ENCODE measurements at places on chromosomes 7 and 10.
A peak's percentile ranks its signal among the peaks of the same experiment; 100 is the strongest.

GRCh38 chr10:132675031-132675740, 110.8 kb downstream of the NKX6-2 start:
- DNase-seq: no peak

- DNase-seq: no peak
Observed at GRCh38 chr10:69474742-69475432, 23.6 kb downstream of the TSPAN15 start.

- no peak for DNase-seq
Observed at GRCh38 chr7:142882338-142882678, 3.2 kb downstream of the TRPV6 start.

DNA sequence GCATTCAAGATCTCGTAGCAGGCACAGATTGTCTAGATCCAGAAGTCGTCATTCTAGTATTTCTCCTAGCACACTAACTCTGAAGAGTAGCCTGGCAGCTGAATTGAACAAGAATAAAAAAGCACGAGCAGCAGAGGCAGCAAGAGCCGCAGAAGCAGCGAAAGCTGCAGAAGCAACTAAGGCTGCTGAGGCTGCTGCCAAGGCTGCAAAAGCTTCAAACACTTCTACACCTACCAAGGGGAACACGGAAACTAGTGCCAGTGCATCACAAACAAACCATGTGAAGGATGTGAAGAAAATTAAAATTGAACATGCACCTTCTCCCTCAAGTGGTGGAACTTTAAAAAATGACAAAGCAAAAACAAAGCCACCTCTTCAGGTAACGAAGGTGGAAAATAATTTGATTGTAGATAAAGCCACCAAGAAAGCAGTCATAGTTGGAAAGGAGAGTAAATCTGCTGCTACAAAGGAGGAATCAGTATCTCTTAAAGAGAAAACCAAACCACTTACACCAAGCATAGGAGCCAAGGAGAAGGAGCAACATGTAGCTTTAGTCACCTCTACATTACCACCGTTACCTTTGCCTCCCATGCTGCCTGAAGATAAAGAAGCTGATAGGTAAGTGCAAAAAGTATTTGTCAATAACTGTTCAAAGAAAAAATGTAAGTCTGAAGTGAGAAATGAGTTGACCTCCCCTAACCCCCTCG, 37.7 kb downstream of the CDK13 start:
- no peak for DNase-seq

DNA sequence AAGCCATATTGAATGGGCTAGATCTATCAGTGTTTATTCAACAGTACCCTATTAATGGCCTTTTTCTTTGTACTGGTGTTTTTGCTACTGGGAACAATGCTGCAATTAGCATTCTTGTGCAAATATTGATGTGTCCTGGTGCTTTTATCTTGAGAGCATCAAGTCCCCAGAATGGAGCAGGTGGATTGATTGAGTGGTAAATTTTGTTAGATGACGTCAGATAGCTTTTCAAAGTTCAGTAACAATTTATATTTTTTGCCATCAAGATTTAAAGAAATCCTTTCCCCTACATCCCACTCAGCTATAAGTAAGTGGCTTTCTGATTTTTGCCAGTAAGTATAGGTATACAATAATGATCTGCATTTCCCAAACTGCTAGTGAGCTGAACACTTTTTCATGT, 63.4 kb upstream of the SYPL1 start:
- no peak for DNase-seq

GRCh38 chr10:31808258-31809218, 120.1 kb downstream of the ARHGAP12 start:
- no peak for DNase-seq

DNA sequence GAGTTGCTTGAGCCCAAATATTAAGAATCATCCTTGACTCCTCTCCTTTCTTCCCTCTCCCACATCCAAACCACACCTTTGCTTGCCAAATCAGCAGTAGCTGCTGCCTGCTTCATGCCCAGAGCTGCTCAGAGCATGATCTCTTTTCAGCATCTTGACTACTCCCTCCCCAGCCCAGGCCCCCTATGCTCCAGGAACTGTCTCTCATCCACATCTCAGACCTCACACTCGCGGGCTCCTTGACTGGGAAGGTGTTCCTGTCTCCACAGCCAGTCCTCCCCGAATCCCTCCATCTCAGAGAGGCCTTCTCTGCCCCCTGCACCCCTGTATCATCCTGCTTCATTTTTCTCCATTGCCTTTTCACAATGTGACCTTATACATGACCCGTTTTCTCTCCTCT, 157.0 kb downstream of the DNAJB6 start:
- no peak for DNase-seq

GRCh38 chr10:32077896-32078485, 21.8 kb upstream of the KIF5B start:
- DNase-seq: no peak

DNA sequence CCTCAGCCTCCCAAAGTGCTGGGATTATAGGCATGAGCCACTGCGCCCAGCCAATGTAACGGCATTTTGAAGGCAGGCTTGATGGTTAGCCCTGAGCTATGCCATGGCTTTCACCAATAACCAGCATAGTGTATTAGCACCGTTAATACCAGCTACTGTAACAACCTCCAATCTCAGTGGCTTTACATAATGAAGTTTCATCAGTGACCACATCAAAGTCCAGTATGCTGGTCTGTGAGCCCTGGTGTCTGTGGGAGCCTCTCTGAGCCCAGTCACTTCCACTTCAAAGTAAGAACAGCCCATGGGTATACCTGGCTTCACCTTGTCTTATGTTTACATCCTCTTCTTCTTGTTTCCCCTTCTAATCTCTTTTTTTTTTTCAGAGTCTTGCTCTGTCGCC, 11.6 kb upstream of the ZDHHC4 start:
- DNase-seq: no peak

- DNase-seq: no peak
Observed at GRCh38 chr7:142636751-142637150, 112.5 kb upstream of the PRSS1 start.

DNA sequence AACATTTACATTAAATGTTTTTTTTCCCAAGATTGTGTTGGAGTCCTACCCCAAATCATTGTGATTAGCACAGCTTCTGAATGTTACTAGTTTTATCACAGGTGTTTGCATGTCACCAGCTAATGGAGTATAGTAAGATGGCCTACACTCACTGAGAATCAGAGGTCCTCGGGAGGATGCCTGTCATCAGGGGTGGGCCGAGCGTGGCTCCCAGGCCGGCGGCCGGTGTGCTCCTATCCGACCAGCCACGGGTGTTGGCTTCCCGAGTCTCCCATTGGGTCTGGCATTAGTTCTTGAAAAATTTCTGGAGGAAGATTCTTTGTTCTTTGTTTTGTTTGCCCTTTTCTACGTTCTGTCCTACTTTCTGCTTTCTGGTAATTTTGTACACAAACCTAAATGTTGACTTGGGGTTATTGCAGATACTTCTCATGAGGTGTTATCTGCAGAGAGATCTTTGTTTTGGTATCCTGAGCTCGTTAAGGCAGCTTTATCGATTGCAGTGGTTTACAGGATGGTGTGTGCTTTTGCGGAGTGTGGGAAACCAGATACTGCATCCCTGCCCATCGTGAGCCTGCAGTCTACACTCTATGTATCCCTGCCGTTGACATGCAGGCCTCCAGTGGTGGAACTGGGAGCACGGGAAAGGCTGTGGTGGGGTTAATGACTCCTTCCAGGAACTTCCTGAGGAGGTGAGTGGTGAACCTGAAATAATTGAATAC, 67.3 kb upstream of the DNAJB6 start:
- no peak for DNase-seq

DNA sequence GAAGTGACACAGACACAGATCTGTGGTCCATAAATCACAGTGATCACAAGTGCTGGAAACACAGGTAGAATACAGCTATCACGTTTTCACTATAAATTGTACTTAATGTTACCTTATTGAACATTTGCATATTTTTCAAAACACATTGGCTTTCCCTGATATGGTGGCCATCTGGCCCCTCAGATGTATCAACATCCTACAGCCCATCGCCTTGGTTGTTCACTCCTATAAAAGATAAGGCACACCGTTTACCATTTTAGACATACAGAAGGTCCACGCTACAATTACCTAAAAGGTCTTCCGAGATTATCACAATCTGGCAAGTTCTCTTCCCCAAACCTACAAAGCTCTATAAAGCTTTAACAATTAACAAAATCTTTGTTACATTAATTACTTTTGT, 91.4 kb downstream of the SRPK2 start:
- no peak for DNase-seq

DNA sequence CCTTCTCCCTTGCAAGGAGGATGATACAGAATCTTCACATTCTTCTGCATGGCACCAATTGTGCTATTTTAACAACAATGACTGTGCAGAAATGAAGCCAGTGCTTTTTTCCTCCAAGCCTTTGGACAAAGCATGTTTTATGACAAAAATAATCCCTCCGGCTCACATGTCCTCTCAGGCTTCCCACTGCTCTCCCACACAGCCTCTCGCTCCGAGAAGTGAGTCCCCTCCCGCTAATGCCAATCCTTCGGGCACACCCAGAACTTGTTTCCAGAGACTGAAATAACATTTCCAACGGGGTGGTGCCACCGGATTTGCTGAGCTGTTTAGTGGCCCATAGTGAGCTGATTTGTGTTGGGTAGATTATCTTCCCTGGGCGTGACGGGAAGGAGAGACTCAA, 35.8 kb downstream of the RBM17 start:
- peak; percentile 60 for DNase-seq

DNA sequence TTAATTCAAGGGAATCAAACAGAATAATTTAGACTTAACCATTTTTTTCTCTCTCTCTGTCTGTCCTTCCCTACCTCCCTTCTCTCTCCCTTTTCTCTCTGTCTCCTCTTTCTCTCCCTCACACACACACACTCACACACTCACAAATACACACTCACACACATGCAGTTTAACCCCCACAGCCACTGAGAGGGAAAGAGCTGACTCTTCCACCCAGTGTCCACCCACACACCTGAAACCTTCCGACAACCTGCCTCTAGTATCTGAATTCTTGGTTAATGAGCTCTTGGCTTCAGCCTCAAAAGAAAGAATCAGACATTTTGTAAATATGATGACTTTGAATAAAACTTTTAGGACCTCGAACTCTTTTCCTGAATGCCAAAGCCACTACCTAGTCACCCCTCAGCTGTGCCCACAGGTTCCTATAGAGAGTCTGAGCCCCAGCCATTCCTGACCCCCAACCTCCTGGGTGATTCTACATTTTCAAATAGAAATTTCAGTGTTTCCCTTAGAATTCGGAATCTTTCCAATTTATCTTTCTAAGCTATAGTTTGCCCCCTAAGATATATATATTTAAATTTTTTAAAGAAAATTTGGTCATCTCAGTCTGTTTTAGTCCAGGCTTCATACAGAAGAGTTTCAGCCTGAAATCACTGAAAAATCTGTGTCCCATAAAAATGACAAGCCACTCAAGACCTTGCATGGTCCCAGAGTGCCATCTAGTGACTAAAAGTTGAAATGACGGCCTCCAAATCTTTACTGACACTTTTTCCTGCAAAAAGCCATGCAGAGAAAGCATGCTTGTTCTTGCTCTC, 202.8 kb downstream of the IPMK start:
- DNase-seq: peak; percentile 6

GRCh38 chr7:157970744-157971143, 616.9 kb downstream of the PTPRN2 start:
- no peak for DNase-seq

- no peak for DNase-seq
Observed at GRCh38 chr10:2214805-2215204, 477.5 kb upstream of the ADARB2 start.

- no peak for DNase-seq
Observed at GRCh38 chr10:5816170-5816569, 2.9 kb upstream of the GDI2 start.

GRCh38 chr10:62819141-62819920, 3.2 kb upstream of the EGR2 start:
- no peak for DNase-seq

GRCh38 chr10:37711617-37712488, 145.6 kb downstream of the ZNF248 start:
- DNase-seq: no peak

- peak; percentile 100 for DNase-seq
Observed at GRCh38 chr10:110918643-110919348, at the start of gene BBIP1. Gene BBIP1 (minus strand): TSS chr10:110919180. CDS start chr10:110918157, 1,023 bp downstream.

DNA sequence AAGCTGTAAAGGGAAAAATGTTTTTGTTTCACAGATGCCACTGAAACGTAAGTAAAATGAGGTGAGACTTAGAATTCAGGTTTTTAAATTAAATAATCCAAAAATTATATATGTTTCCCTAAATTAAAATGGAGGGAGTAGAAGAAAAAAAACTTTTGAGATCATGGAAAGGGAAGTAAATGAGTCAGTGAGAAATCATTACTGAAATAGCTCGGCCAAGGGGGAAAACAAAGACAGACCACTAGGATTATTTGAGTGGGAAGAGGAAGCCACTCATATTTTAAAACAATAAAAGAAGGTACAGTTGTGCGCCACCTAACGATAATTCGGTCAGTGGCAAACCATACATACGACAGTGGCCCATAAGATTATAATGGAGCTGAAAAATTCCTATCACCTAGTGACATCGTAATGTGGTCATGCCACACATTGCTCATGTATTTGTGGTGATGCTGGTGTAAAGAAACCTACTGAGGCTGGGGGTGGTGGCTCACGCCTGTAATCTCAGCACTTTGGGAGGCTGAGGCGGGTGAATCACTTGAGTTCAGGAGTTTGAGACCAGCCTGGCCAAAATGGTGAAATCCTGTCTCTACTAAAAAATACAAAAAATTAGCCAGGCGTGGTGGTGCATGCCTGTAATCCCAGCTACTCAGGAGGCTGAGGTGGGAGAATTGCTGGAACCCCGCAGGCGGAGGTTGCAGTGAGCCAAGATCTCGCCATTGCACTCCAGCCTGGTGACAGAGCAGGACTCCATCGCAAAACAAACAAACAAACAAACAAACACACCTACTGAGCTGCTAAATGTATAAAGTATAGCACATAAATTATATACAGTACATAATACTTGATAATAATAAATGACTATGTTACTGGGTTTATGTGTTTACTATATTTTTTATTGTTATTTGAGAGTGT, 64.7 kb downstream of the MKX start:
- DNase-seq: no peak

DNA sequence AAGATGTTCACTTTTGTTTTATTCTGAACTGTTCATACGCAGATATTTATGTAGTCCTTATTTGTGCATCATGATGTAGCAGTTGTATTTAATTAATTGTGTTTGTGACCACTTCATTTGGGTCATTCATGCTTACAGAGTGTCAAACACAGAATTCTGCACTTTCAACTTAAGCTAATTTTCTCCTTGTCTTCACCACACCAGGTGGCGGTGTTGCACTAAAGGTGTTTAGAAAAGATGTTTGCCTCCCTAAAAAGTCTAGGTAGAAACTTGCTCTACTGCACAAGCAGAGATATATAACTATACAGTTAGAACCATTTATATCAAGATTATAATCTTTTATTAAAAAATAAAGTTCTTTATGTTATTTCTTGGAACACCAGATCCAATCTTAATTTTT, 1.3 kb upstream of the TAS2R38 start:
- no peak for DNase-seq

DNA sequence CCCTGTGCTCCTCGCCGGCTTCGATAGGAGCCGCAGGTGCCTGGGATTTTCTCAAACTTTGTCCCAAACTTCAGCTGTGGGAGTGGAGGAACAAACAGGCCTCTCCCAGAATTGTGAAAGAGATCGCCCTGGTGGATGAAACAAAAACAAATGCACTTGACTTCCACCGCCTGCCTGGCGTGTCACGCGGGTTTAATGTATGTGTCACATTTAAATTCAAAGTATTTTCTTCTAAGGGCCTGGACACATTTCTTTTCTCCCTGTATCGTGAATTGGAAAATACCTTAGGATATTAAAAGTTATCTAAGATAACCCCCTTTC, 694 bp upstream of the WASL start:
- DNase-seq: no peak

All from anterior cingulate cortex (tissue), 58 donors.